ENCODE measurements at places on chromosomes 3 and 15.

GRCh38 chr3:9810846-9811245, 784 bp downstream of the TTLL3 start:
- no peak for DNase-seq

- no peak for DNase-seq
These were observed 301.4 kb downstream of the RBMS3 start for GRCh38 chr3:29582273-29582672.

DNA sequence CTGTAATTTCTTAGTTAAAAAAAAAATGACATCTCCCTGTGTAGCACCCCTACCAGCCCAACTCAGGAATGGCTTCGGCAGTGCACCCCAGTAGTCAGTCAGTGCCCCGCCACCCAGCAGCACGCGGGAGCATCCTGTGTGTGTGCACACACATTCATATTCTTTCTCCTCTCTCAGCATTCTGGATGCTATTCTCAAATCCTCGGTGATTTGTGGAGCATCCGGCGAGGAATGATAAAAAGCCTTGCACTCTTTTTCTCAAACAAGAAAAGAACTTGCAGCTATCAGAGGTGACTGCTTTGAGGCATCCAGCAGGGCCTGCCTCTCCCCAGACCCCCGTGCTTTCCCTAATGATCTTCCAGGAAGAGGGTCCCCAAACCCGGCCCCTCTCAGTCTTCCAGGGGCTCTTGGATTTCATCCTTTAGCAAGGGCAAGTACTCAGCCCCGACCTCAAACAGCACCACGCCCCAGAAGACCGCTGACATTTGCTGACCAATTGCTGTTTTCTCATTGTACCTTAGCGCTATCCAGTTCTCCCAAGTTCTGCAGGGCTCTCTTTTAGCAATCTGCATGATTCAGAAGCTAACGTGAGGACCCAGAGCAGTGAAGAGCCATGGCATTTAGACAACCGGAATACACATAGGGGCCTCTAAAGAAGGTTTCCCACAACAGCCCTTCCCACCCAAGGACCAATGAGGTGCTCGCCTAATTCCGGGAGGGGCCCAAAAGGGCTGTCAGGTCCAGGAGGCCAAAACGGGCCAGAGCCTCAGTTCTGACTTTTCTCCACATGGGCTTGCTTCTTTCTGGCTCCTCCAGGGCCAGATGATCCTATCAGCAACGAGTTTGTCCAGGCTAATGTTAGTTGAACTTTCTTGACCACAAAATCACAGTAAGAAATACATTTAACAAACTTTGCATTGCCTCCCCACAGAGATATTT, 72.2 kb downstream of the FAM174B start:
- DNase-seq, result no peak

GRCh38 chr3:11459186-11459824, 184.4 kb downstream of the VGLL4 start:
- no peak for DNase-seq

DNA sequence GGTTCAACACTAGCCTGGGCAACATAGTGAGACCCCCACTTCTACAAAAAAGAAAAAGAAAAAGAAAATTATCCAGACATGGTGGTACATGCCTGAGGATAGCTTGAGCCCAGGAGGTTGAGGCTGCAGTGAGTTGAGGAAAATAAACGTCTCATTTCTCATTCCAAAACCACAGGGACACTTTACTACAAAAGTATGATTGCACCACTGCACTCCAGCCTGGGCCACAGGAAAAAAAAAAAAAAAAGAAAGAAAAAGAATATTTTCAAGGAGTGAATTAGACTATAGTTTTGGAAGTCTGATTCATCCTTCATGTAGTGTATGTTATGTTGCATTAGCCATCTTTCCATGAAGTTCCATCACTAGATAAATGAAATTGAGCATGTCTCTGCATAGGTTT, 149.5 kb upstream of the THBS1 start:
- no peak for DNase-seq

DNA sequence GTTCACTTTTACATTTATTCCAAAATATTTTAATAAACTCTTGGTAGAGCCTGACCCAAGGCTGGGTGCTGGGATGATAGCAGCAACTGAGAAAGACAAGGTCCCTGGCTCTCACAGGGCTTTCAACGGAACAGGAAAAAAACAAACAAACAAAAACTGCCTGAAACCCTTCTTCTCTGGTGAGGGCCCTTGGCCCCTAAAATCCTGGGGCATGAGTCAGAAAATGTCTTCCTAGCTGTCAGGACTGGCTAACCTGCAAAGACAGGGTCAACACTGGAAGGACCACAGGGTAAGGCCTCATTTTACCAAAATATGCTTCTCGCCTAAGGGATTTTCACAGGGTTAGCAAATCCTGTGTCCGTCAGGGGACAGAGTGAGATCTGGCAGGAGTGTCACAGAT, 45.7 kb upstream of the WNT5A start:
- DNase-seq, result no peak

DNA sequence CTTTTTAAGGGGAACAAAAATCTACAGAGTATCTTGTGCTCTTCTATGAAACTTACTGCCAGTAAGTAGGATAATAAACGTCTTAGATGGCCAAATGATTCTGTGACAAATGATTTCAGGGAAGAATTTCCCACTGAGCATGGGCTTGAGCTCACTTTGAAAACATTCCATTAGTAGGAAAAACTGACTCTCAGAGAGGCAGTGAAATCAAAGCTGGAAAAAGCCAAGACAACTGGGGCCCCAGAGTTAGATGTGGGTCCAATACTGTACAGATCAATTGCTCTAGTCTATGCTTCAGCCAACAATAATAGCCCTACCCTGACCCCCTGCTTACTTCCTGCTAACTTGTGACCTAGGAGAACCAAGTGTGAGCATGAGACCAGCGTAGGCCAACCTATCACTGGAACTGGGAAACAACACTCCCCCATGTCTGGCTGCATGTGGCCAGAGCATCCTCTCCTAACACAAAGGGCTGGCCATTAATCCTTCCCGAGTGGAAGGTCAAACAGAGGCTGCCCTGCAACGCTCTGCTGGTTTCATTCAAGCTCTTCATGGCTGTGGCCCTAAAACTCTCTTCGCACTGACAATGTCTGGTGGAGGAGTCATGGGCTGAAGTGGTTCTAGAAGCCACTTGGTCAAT, 68.8 kb downstream of the FOXB1 start:
- DNase-seq, result no peak

- DNase-seq, result no peak
These were observed 245.9 kb downstream of the NAALADL2 start for GRCh38 chr3:175105066-175105465.

- no peak for DNase-seq
These were observed 16.8 kb upstream of the FMN1 start for GRCh38 chr15:33211176-33211808.

GRCh38 chr3:108404368-108404767, 106.0 kb downstream of the MYH15 start:
- DNase-seq, result no peak

- DNase-seq, result no peak
These were observed 145.8 kb upstream of the CHRM5 start for GRCh38 chr15:33822479-33822878.

DNA sequence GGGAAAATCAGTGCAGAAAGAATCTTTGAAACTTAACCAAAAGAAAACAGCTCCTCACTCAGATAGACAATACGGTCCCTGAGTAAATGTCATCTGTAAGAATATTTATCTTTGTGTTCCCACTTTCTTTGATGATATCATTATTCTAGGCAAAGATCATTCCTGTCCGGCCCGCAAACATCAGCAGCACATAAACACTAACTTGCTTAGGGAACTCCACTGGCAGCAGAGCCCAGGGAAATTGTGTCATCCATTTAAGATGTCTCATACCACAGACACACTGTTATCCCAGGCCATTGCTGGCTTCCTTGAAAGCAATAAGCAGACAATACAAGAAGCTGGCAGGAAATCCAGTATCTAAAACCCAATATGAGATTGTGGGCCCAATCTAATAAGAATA, 20.1 kb upstream of the CD96 start:
- DNase-seq, result no peak

DNA sequence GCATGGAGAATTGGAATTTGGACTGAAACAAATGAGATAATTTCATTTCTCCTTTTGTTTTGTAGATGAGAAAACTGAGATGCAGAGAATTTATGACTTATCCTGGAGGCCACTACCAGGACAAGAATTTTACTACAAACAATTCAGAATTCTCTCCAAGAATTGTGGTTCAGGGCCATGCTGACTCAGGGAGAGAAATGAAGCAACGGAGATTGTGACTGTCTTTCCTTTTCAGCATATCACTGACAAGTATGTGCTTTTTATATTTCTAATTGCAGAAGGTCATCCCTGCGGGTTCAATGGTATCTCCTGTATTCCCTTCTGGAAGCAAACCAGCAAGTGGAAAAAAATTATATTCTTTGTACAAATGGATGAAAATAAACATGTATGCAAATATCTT, 170.8 kb upstream of the MITF start:
- DNase-seq, result no peak

GRCh38 chr15:56640549-56640948, 92.8 kb downstream of the ZNF280D start:
- DNase-seq, result no peak

- DNase-seq, result no peak
These were observed 273.1 kb upstream of the TBL1XR1 start for GRCh38 chr3:177470197-177470941.

DNA sequence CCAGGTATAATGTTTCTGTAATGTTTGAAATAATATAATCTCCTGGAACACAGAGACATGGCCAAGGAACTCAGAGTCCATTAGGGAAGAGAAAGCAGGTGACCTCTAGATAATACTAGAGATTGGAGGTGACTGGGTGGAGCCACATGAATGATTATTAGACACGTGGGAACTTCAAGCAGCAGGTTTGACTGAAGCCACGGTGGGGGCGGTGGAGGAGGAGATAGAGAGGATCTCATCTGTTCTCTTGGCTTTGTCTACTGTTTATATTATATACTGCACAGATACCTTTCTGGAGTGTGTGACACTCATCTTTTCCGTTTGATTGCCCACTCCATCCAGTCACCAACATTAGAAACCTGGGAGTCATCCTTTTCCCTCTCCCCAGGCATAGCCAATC, 33.7 kb downstream of the KIF7 start:
- no peak for DNase-seq
